Activated naive CD4-positive, alpha-beta T cell treated with anti-CD3 and anti-CD28 coated beads, Interleukin-2, amount 10 ng/mL, durations not matched to agents 7 days and 5 days (primary cell): ENCODE measurements at places on chromosomes 5 and 9.
A peak's percentile ranks its signal among the peaks of the same experiment; 100 is the strongest.

DNA sequence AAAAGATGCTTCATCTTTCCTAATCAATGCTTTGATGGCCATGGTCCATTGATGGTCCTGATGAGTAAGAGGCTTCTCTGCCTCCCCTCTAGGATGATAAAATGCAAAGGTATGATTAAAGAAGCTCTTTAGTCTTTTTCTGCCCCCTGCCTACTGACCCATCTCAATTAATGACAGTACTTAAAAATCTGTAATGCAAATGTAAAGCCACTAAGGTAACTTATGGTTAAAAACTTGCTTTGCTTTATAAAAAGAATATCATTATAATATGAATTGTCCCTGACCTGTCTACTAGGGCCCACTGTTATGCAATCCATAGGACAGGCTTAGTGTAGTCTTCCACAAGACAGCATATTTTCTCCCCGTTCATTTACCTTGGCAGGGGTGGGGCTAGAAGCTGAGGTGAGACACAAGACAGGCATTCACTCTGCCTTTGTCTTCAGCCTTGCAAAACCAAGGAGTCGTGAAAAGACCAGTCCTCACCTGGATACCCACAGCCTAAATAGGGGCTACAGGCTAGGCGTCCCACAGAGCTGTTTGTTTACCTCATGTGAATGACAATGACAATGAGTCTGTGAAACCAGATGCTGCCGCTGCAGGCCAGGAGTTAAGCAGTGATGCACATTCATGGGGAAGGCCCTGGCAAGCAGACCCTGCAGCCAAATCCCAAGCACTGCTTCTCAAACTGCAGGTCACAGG lies 60.4 kb downstream of the BNC2 start:
- no peak for DNase-seq

GRCh38 chr5:177478711-177479646 lies 5.5 kb upstream of the DBN1 start:
- DNase-seq: peak; percentile 49

DNA sequence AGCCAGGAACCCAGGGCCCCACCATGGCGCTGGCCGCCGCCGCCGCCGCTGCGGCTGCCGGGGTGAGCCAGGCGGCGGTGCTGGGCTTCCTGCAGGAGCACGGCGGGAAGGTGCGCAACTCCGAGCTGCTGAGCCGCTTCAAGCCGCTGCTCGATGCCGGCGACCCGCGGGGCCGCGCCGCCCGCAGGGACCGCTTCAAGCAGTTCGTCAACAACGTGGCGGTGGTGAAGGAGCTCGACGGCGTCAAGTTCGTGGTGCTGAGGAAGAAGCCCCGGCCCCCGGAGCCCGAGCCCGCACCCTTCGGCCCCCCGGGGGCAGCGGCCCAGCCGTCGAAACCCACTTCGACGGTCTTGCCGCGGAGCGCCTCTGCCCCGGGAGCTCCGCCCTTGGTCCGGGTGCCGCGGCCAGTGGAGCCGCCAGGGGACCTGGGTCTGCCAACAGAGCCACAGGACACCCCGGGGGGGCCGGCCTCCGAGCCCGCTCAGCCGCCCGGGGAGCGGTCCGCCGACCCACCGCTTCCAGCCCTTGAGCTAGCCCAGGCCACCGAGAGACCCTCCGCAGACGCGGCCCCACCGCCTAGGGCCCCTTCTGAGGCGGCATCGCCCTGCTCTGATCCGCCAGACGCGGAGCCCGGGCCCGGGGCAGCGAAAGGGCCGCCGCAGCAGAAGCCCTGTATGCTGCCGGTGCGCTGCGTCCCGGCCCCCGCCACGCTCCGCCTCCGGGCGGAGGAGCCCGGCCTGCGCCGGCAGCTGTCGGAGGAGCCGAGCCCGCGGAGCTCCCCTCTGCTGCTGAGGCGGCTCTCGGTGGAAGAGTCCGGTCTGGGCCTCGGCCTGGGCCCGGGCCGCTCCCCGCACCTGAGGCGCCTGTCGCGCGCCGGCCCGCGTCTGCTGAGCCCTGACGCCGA lies 749 bp downstream of the SOWAHA start:
- peak; percentile 46 for DNase-seq

- DNase-seq: no peak
Measured at GRCh38 chr9:70811638-70812037, 309.8 kb downstream of the TRPM3 start.

GRCh38 chr5:124264499-124264898 lies 481.9 kb downstream of the ZNF608 start:
- DNase-seq: no peak

- DNase-seq: no peak
Measured at GRCh38 chr9:104494808-104495207, 9.3 kb upstream of the OR13F1 start.

GRCh38 chr9:122389799-122390481 lies 19.1 kb downstream of the PTGS1 start:
- DNase-seq: no peak

GRCh38 chr9:112844771-112845542 lies 45.7 kb downstream of the SLC46A2 start:
- DNase-seq: peak; percentile 76

DNA sequence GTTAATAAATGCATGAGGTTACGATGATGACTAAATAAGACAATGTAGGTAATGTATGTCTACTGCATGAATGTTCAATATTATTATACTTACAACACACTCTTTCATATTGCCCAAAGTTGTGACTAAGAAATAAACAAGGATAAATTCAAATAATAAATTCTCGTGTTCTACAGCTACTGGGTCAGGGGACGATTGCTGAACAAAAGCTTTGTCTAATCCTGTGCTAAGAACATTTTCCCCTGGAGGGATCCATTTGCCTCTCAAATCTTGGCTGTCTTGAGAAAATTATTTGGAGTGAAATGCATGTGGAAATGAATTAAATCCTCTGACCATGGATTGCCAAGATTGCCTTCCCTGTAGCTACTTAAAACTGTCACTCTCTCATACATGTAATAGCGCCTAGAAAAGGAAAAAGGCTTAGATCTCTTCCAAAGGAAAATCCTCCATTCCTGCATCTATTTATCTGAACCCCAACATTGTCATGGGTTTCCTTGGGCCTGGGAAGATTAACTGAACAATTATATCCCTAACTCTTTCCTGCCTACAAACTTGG lies 893.8 kb upstream of the ACO1 start:
- no peak for DNase-seq

DNA sequence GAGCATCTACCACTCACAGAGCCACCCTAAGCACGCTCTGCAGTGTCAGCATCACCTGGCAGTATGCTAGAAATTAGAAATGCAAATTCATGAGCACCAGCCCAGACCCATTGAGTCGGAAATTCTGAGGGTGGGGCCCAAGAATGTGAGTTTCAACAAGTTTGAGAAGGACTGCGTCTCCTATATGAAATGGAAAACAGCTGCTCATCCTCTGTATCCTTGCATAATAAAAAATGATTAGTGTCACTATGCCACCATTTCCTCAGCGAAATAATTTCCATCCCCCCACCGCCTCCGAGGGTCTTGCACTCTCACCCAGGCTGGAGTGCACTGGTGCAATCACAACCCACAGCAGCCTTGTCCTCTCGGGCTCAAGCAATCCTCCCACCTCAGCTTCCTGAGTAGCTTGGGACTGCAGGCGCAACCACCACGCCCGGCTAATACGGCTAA lies 1.3 kb upstream of the IQGAP2 start:
- DNase-seq: peak; percentile 38

DNA sequence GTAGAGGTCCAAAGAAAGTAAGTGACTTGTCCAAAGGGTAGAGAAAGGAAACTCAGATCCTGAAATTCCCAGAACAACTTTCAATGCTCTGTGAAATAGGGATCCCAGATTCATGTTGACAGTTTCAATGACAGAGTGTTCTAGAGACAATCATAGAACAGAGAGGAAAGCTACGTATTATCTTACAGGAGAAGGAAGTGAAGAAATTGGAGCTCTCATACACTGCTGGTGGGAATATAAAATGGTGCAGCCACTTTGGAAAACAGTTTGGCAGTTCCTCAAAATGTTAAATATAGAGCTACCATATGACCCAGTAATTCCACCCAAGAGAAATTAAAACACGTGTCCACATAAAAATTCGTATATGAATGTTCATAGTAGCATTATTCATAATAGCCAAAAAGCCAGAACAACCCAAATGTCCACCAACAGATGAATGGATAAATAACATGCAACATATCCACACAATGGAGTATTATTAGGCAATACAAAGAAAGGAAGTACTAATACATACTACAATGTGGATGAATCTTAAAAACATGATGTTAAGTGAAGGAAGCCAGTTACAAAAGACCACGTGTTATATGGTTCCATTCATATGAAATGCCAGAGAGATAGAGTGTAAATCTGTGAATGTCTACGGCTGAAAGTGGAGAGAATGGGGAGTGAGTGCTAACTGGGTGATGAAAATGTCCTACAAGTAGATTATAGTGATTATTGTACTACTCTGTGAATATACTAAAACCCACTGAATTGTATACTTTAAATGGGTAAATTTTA lies 197.1 kb downstream of the NTRK2 start:
- no peak for DNase-seq

DNA sequence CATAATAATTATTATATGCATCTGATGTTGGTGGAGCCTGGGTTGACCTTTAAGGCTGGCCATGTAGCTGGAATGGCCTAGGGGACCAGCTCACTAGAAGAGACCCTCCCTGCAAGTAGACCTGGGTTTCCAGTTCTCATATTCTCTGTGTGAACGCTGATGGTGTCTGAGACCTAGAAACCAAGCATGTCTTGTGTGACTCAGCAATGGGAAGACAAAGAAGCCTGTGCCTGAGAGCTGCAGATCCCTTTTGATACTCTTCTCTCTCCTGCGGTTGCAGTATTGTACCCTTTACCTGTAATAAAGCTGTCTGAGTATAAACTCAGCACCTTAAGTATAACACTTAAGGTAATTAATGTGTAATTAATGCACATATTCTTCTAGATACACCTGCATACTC lies 22.2 kb downstream of the C9orf152 start:
- DNase-seq: no peak

DNA sequence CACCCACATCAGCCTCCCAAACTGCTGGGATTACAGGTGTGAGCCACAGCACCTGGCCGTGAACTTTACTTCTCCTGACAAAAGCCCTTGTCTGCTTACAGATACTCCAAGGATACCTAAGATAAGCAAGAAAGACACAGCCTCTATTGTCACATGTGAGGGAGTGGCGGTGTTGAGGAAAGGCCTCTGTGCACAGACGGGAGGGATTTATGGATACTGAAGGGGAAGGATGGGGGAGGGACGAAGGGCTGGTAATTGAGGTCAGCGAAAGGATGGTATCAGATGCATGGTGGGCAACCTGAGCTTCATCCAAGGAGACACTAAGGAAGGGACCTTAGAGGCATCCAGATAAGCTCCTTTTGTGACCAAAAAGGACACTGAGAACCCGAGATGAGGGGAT lies 66.7 kb upstream of the CKMT2 start:
- DNase-seq: no peak

- no peak for DNase-seq
Measured at GRCh38 chr9:123620239-123620638, 264.2 kb downstream of the CRB2 start.

DNA sequence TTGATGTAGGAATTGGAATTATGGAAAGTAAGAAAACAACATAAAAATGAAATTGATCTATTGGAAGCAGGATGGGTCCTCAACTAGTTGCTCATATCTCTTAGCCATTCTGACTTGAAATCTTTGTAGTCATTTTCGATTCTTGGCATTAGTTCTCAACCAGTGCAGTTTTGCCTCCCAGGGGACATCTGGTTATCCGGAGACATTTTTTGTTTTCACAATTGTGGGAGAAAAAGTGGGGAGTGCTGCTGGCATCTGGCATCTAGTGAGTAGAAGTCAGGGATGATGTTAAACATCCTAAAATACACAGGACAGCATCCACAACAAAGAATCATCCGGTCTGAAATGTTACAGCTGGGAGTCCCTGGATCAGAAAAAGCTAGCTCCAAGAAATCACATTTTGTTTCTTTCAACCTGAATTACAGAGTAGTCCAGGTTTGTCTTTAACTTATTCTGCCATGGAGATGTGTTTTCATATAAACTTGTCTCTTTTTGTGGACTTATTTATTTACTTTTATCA lies 74.9 kb downstream of the FBXL7 start:
- no peak for DNase-seq

DNA sequence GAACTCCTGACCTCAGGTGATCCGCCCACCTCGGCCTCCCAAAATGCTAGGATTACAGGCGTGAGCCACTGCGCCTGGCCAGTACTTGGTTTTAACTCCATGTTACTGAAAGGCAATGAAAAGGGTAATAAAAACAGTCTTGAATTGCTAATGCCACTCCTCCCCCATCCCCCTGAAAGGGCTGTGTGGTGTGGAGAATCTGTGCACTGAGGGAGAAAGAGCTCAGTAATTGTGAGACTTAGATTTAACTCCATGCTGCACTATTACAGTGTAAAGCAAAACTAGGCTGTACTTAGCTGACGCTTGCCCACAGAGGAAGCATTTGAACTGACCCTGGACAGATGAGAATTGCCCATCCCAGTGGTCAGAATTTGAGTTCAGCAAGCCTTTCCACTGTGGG lies 1662.4 kb upstream of the ACO1 start:
- DNase-seq: no peak

GRCh38 chr9:73270967-73271721 lies 119.5 kb downstream of the ANXA1 start:
- no peak for DNase-seq

DNA sequence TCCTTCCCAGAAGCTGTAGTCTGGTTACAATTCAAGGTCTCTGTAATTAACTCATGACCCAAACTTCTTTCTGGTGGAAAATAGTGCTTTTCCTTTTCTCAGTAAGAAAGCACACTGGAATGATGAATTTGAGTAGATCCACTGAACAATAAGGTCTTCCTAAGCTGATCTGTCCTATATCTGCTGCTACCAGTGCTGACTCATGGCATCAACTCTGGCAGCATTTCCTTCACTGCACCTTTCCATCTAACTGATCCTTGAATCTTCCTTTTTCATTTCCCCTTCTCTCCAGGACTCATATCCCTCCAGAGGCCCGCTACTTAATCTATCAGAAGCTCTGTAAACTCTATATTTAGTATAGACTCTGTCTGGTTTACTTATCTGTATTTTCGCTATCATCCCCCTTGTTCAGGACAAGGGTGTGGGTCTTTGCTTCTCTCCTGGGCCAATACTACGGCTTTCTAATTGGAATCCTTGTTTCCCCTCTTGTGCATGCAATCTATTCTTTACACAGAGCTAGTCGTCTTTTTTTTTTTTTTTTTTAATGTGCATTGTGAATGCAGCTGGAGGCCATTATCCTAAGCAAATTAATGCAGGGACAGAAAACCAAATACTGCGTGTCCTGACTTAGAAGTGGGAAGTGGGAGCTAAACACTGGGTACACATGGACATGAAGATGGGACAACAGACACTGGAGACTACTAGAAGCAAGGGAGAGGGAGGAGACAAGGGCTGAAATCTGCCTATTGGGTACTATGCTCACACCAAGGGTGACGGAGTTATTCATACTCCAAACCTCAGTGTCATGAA lies 192.2 kb upstream of the RPS23 start:
- no peak for DNase-seq

DNA sequence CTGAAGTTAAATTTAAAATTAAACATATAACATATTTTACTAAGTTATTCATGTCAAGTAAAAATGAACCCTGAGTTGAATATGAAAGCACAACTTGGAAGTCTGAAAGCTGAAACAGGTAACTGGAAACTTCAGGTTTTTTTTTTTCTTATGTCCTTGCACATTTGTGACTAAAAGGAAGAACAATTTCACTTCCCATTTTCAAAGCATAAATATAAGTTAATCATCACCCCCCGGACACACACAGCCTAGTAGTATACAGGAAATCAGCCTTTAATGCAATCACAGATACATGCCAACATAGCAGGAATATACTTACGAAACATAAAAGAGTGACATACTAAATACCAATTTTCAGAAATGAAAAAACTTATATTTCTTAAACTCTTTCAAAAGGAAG lies 225.9 kb downstream of the RFX3 start:
- no peak for DNase-seq
